ENCODE measurements at places on chromosomes 6 and 20.
A peak's percentile ranks its signal among the peaks of the same experiment; 100 is the strongest.

- H3K4me1 ChIP-seq = peaks cover 10% of the 10 kb centered on the region
- no peak for DNase-seq
- H3K36me3 ChIP-seq = no peaks in the 10 kb centered on the region
- no peak overlapping the region for H3K27ac ChIP-seq
Observed at GRCh38 chr6:38701551-38701950, 1.4 kb downstream of the GLO1 start.

GRCh38 chr6:45419571-45420082 lies 41.9 kb upstream of the SUPT3H start:
- no peaks in the 10 kb centered on the region for H3K27me3 ChIP-seq
- H3K36me3 ChIP-seq = no peaks in the 10 kb centered on the region
- H3K4me3 ChIP-seq = peak overlapping the region; percentile 12

- H3K36me3 ChIP-seq = no peaks in the 10 kb centered on the region
- no peak overlapping the region for H3K27ac ChIP-seq
- no peak overlapping the region for H3K4me3 ChIP-seq
- H3K27me3 ChIP-seq = no peaks in the 10 kb centered on the region
Observed at GRCh38 chr6:148868901-148869300, 122.1 kb downstream of the UST start.

GRCh38 chr6:166202321-166202733 lies 34.7 kb upstream of the TBXT start:
- H3K4me3 ChIP-seq = no peak overlapping the region
- DNase-seq = no peak
- no peaks in the 10 kb centered on the region for H3K36me3 ChIP-seq
- no peak overlapping the region for H3K27ac ChIP-seq

DNA sequence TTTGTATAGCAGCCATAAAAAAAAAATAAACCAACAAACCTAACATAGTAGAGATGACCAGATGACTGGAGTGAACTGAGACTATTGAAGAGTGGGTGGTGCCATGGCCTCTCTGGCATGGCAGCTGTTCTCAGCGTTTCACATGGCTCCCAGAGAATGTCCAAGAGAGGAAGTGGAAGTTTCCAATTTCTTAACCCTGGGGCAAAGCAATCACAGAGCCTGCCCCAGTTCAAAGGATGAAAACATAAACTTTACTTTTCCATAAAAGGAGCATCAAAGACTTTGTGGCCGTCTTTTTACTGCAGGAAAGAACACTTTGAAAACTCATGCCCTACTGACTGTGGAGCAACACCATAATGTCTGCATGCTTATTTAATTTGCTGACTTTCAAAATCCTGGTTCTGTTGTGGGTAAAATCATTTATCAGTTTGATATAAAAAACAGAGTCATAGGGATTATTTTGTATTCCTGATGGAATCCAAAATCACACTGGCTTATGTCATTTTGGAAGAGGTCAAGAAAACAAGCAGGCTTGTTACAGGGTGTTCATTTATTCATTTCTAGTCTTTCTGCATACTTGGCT lies 165.4 kb downstream of the SLC35B3 start:
- no peak overlapping the region for H3K4me3 ChIP-seq
- DNase-seq = no peak
- no peaks in the 10 kb centered on the region for H3K27me3 ChIP-seq
- H3K36me3 ChIP-seq = no peaks in the 10 kb centered on the region

DNA sequence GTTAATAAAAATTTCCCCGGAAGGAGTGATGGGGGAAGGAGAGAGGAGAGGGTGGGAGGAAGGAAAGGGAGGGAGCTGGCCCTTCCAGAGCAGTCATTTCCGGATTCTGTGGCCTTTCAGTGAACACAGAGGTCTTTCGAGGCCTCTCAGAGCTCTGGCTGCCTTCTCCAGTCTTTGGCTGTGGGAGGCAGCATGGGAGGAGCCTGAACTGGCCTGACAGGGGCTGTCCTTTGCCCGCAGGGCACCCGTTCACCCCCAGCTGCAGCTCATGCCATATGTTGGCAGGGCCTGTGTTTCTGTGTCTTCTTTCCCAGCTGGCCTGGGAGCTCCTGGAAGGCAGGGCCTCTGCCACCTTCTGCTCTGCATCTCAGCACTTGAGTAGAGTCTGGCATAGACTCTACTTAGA lies 95.5 kb downstream of the PPP1R14C start:
- H3K4me1 ChIP-seq = peaks cover 12% of the 10 kb centered on the region
- peak; percentile 60 for DNase-seq

DNA sequence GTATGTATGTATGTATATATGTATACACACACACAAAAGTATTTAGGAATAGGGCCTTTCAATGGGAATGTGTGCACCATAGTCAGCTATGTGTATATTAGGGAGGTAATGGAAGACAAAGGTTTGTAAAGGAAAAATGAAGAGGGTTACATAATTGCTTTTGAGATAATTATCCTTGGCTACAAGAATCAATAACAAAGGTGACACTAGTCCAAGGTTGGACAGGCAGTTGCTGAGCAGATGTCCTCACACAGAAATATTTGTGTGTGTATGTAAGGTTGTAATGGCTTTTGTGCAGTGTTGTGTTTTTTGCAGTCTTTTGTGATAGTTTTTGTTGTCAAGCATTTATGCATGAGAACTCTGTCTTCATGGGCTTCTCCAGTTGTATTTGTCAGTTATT lies 157.9 kb upstream of the MARCKS start:
- H3K4me1 ChIP-seq = no peaks in the 10 kb centered on the region
- H3K36me3 ChIP-seq = no peaks in the 10 kb centered on the region

DNA sequence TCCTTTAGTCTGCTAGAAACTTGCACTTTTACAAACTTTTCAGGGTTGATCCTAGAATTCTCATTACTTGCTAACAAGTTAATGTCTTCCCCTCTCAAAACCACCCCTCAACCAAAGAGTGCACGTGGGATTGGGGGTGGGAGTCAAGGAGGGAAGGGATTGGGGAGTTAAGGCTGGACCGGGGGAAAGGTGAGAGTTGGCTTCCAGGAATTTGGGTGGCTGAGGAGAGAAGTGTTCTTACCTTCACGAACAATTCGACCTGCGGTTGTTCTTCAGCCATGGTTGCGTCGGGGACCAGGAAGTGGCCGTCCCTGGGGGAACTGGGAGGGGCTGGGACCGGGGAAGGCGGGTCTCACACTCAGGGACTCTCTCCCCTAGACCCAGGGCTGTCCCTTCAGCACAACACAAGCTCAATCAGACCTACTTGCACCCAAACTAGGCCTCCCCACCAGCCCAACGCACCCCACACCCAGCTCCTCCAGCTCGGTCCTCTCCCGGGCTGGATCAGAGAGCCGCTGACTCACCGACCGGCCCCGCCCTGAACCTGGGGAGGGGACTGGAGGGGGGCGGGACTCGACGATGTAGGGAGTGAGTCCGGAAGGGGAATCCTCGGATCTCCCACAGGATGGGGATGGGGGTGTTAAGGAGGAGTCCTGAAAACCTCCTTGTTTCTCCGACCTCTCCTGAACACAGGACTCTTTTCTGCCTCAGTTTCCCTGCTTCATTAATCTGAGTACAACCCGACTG lies at the start of gene CLIC1:
Gene CLIC1 (minus strand): TSS at position 510 of the 747 bp plus-strand sequence. CDS start 230 bp downstream, at position 280.
- H3K36me3 ChIP-seq = no peaks in the 10 kb centered on the region
- peaks cover 26% of the 10 kb centered on the region for H3K4me1 ChIP-seq
- H3K27me3 ChIP-seq = no peaks in the 10 kb centered on the region

DNA sequence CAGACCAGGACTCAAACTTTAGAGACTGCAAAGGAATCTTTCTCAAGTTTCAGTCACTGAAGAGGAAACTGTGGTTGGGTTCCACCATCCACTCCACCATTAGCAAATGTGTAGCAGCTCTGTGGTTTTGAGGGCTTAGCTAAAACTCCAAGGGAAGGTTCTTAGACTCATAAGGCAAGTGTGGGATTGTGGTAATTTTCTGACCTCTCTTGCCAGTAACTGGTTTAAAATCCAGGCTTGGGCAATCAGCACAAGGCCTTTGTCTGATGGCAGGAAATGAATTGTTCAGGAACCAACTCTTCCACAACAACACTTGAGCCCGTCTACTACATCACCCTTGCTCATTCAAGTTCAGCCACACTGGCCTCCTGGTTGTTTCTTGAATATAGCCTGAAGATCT lies 68.6 kb upstream of the FBXL4 start:
- no peaks in the 10 kb centered on the region for H3K4me1 ChIP-seq
- no peak for DNase-seq
- H3K27ac ChIP-seq = no peak overlapping the region
- no peak overlapping the region for H3K4me3 ChIP-seq

DNA sequence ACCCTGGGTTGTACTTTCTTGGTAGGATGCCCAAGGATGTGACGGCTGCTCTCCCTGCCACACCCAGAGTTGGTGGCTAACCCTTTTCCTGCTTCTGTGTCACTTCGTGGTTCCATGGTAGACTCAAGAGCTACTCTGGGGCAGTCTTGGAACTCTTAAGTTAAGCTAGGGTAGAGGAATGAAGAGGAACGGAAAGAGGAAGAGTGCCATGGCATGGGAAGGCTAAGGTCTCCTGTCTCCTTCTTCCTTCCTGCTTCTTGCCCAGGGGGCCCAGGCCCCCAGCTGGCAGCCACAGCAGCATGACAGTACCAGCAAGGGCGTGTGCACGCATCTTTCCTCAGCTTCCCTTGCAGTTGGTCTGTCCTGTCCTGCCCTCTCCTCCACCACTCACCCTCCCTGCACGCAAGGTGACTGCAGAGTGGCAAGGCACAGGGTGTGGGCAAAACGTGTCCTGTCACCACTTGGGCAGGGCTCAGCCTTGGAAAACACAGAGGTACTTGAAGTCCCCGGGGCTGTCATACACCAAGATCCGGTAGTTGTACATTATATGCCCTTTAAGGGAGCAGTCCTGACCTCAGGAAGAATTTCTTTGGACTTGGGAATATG lies 39.8 kb upstream of the TGM3 start:
- peaks cover 6% of the 10 kb centered on the region for H3K4me1 ChIP-seq
- H3K27me3 ChIP-seq = no peaks in the 10 kb centered on the region
- H3K36me3 ChIP-seq = no peaks in the 10 kb centered on the region
- H3K4me3 ChIP-seq = no peak overlapping the region
- H3K27ac ChIP-seq = peak overlapping the region; percentile 77
- no peak for DNase-seq

GRCh38 chr6:130775411-130776012 lies 51.7 kb upstream of the SMLR1 start:
- H3K4me1 ChIP-seq = no peaks in the 10 kb centered on the region
- H3K27ac ChIP-seq = no peak overlapping the region
- no peak overlapping the region for H3K4me3 ChIP-seq

GRCh38 chr20:23415959-23416583 lies 5.2 kb downstream of the NAPB start:
- DNase-seq = peak; percentile 83
- H3K27ac ChIP-seq = peak overlapping the region; percentile 67
- peaks cover 42% of the 10 kb centered on the region for H3K4me1 ChIP-seq
- H3K27me3 ChIP-seq = no peaks in the 10 kb centered on the region
- H3K4me3 ChIP-seq = no peak overlapping the region

DNA sequence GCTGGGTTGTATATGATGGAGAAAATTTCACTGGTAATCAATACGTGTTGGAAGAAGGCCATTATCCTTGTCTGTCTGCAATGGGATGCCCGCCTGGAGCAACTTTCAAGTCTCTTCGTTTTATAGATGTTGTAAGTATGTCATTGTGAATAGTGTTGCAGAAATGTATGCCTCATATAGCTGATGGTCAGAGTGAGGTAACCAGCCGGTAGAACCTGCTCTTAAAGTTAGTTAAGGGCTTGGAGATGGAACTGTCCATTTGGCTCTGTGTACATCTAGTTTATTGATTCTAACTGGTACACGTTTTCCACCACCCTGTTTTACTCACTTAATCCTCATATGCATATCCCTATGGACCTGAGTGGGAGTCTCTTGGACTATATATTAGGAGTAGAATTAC lies 73.5 kb downstream of the RTN4IP1 start:
- no peak overlapping the region for H3K4me3 ChIP-seq
- no peak for DNase-seq
- H3K27ac ChIP-seq = no peak overlapping the region
- no peaks in the 10 kb centered on the region for H3K4me1 ChIP-seq

GRCh38 chr6:14010275-14010674 lies 85.5 kb downstream of the RNF182 start:
- H3K36me3 ChIP-seq = no peaks in the 10 kb centered on the region
- H3K27ac ChIP-seq = no peak overlapping the region
- H3K27me3 ChIP-seq = no peaks in the 10 kb centered on the region
- no peak overlapping the region for H3K4me3 ChIP-seq
- no peak for DNase-seq

GRCh38 chr6:48714250-48714649 lies 603.3 kb upstream of the PTCHD4 start:
- H3K4me3 ChIP-seq = no peak overlapping the region
- no peak overlapping the region for H3K27ac ChIP-seq
- H3K4me1 ChIP-seq = no peaks in the 10 kb centered on the region
- no peaks in the 10 kb centered on the region for H3K27me3 ChIP-seq

GRCh38 chr20:55258559-55258958 lies 746.8 kb downstream of the CBLN4 start:
- H3K4me3 ChIP-seq = no peak overlapping the region
- no peak for DNase-seq
- no peak overlapping the region for H3K27ac ChIP-seq
- no peaks in the 10 kb centered on the region for H3K27me3 ChIP-seq
- H3K36me3 ChIP-seq = no peaks in the 10 kb centered on the region

DNA sequence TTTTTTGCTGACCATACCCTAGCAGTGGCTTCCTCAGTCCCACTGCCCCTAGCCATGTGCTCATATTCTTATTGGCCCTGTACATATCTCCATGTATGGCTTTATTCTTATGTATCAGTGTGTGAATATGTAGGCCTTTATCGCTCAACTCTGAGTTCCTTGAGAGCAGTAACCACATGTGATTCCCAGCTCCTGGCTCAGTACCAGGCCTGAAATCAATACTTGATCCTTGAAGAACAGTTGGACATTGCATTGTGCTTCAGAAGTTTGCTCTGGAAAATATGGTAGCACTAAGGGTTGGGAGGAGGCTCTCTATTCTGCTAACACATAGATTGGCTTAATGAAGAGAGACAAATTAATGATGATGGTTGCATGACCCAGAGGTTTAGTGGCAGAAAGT lies 118.8 kb upstream of the FERMT1 start:
- H3K27ac ChIP-seq = no peak overlapping the region
- H3K4me1 ChIP-seq = no peaks in the 10 kb centered on the region
- no peak for DNase-seq
- H3K27me3 ChIP-seq = no peaks in the 10 kb centered on the region

DNA sequence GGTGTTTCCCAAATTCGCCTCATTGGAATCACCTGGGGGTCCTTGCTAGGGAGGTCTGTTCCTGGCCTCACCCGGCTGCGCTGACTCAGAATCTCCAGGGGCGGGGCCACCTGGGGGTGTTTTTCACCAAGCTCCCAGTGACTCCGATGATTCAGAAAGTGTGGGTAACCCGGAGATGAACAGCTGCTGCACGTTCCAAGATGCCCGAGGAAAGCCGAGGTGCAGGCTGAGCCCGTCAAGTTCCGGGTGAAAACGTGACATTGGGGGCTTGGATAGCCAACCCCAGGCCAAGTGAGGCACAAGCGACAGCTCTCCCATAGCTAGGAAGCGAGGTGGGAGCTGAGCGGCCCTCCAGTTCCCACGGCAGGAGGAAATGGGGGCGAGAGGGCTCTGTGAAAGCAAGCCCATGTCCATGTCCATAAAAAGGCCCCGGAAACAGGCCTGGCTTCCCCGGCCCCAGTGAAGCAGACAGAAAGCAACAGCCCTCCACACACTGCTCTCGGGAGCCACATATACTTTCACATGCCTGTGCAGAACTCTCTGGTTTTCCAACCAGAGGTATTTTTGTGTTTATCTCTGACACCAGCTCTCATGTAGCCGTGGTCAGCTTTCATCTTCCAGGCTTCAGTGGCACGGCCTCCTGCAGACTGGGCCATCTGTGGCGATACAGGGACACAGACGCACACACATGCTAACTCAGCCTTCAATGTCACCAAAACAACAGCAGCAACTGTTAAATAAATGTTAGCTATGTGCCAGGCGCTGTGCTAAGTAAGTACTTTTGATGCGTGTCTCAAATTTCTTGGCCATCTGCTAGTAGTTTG lies 90.7 kb upstream of the CCDC28A start:
- no peaks in the 10 kb centered on the region for H3K4me1 ChIP-seq
- H3K4me3 ChIP-seq = no peak overlapping the region
- H3K36me3 ChIP-seq = no peaks in the 10 kb centered on the region
- H3K27me3 ChIP-seq = no peaks in the 10 kb centered on the region
- DNase-seq = no peak
